ENCODE measurements at places on chromosomes 1 and 21.

DNA sequence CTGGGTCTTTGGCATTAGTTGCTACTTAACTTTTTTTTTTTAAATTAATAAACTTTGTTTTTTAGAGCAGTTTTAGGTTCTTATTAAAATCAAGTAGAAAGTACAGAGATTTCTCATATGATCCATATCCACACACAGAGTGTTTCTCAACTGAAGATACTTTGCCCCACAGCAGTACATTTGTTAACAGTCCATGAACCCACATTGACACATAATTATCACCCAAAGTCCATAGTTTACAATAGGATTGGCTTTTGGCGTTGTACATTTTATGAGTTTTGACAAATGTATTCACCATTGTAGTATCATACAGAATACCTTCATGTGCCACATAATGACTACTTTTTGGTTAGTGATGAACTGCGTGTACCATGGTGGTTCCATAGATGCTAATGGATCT, 106.8 kb downstream of the ADGRL2 start:
- no peak for DNase-seq

DNA sequence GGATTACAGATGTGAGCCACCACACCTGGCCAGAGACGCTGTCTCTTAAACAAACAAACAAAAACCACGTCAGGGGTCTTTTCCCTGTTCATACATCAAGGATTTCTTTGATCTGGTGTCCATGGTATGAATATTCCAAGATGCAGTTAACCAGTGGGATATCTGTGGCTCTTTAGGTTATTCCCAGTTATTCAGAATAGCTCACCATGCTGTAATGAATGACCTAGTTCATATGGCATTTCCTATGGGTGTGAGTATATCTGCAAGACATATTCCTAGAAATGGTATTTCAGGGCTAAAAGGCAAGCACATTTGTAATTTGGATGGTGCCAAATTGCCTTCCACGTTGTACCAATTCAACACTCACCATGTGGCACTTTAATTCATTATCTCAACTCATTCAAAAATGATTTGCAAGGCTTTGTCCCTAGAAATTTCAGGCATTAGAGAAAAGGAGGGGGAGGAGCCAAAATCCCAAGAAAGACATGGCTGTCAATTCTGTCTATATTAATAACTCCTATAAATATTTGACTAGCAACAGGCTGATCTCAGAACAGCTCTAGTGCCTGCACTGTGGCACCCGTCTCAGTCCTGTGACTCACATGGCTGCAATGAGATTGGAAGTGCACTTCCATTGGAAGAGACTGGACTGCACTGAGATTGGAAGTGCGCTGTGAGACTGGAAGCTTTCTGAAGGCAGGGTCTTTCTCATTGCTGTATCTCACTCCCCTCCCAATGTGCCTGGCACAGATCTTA, 6.0 kb upstream of the STMN1 start:
- no peak for DNase-seq

DNA sequence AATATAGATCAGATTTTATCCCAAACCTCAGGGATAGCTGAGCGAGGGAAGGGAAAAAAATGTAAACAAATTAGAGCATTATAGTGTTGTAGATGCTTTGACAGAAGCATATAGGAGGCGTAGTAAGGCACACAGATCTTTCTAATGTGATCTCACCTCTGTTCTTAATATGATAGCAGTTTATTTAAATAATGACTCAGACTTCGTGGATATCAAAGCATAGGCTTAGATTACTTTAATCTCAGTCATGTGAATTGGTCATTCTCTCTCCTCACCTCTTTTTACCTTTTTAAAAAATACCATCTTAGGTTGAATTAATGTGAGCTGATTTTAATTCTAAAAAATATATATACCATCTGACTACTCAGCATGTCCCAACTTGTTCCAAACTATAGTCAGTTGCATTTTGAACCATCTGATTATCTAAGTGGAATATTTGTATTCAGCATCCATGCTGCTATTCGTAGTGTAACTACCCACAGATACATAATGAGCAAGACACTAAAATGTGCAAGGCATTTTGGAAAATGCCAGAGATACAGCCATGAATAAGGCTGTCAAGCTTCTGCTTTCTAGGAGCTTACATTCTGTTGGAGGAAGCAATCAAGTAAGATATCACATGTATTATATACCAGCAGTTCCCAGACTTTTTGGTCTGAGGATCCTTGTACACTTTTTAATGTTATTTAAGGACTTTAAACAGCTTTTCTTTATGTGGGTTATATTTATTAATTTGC, 76.7 kb downstream of the OSBPL9 start:
- no peak for DNase-seq

DNA sequence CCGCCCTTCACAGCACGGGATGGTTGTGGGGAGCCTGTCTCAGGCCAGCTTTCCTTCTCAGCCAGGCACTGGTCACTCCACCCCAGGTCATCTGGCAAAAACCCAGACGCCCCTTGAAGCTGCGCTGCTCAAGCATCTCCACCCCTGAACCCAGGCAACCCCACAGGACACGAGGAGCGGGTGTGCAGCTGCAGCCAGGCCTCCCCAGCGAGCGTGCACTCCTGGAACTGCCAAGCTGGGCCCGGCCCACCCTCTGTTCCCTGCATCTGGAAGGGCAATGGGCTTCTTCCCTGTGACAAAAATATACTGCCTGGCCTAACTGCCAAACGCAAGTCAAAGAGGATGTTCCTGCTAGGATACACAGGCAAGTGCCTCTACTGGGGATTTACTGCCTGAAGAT, 39.7 kb downstream of the SLC66A1 start:
- no peak for DNase-seq

DNA sequence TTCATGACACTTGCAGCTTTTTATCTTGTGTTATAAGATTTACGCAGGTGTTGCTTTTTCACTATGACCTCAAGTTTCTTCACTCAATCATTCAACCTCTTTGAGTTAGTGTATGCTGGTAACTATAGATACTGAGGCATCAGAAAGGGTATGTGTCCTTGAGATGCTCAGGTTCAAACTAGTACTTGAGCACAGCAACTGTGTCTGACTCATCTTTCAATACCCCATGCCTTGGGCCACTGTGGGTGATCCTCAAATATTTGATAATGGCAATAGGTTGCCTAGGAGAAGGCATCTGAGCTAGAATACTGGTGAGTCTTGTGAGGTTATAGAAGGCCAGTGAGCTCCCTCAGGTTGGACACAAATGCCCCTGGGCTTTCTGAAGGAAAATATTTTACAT, 88.1 kb upstream of the SPATA6 start:
- no peak for DNase-seq

DNA sequence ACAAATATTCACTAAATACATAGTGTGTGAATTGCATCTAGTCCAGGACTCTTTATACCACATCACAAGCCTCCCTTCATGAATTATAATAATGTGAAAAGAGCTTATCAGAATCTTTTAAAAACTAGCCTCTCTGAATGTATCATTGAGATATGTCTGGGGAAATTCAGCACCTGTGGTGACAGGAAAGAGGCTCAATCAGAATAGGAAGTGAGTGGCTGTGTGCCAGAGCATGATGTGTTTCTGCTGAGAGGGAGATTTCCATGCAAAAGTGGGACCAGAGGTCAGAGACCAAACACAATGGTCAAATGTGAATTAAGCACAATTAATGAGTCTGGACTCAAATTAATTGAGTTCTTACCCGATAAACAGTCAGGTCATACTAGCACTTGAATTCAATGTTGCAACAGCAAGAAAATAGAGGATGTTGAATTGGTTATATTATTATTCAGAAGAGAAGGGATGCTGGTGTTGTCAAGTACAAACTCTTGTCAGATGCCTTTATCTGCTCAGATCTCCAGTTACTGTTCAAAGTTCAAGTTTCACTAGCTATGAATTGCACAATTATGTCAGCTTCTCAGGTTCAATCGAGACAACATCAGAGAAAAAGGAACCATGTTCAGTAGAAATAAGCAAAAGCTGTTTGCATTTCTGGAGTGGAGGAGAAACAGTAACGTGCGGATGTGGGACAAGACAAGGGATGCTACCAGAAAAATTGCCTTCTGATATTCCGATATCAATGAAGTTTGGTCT, 226.2 kb downstream of the ZNF326 start:
- no peak for DNase-seq

DNA sequence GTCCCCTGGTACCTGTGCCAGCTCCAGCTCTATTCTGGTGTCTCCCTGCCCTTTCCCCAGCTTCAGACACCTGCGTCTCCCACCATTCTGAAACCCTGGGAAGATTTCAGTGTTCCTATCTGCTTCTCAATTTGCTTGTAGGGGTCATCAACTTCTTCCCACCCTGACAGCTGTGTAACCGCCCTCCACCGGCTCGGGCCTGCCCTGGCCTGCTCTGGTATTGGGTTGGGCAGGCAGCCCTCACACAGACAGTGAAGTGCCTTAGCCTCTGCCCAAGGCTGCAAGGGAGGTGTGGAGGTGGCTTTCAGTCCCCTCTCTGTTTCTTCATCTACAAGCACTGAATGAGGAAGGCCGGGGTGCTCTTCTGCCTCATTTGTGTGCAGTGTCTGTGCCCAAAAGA, 97.2 kb downstream of the LAMC2 start:
- DNase-seq = no peak

- no peak for DNase-seq
These were observed 22.7 kb downstream of the PKNOX1 start for GRCh38 chr21:42997053-42997452.

- no peak for DNase-seq
These were observed 170.2 kb downstream of the RUNX1 start for GRCh38 chr21:34878940-34879339.

DNA sequence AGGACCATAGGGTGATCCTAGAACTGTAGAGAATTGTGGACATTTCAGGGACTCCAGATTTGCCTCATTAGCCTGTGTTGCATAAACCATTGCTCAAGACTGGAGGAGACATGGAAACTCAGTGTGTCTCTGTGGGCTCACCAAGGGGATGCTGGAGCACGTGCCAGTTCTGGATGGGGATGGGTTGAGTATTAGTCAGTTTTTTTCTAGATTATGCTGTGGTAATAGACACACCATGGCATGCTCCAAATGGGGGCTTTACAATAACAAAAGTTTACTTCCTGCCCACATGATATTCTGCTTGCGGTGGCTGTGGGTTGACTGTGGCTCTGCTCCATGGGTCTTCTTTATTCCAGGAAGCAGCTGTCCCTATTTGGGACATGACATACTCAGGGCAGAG, 125.4 kb downstream of the FOXD2 start:
- no peak for DNase-seq

DNA sequence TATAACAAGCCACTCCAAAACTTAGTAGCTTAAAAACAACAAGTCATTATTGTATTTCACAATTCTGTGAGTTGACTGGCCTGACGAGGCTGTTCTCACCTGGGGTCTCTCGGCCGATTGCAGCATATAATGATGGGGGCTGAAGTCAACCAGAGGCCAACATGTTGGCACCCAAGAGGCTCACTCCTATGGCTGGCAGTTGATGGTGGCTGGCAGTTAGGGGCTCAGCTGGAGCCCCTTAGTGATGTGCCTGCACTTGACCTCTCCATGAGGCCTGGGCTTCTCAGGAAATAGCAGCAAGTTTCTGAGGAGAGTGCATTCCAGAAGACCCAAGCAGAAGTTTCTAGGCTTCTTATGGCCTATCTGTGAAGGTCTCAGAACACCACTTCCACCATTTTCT, 459.4 kb downstream of the NPHP4 start:
- DNase-seq = no peak

GRCh38 chr1:39405358-39405757, 86.1 kb upstream of the BMP8A start:
- DNase-seq = no peak

DNA sequence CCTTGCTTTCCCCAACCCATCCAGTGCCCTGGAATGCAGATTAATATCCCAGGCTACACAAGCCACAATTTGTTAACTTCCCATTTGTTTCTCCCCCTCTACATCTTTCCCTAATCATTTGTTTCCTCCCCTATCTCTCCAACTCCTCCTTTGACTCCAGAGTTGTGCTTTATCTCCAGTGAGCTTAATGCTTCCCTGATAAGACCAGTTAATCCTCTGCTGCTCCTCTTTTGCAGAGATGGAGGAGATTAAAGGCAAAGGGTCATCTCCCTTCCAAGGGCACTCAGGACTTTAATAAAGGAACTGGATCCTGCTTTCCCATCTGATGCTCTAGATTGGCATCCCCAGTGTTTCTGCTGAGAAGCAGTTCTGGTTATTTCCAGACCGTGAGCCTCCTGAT, 7.1 kb downstream of the FAM78B start:
- DNase-seq = no peak

DNA sequence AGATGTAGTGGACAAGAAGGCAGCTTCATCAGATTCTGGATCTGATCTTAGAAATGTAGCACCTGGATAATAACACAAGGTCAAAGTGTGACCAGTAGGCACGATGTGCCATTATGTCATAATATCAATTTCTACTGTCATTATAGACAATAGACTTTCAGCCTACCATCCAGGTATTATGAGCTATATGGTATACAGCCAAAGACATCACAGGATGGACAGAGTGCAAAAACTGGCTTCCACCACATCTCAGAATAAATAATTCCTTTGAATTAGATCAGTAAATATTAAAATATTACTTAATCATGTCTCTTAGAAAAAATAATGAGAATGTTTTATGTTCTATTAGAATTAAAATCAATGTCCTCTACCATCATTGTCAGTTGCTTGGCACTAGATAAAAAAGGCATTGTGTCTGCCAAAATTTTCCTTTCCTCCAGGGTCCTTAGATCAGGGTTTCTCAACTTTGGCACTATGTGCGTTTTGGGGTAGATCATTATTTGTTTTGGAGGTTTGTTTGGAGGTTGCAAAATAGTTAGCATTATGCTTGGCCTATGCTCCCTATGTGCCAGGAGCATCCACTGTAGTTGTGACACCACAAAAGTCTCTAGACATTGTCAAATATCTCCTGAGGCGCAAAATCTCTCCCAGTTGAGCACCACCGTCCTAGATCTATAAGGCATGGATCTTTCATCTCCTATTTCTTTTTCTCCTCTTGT, 86.7 kb upstream of the NRIP1 start:
- DNase-seq = no peak

- no peak for DNase-seq
These were observed 84.1 kb upstream of the HNRNPU start for GRCh38 chr1:244948416-244948815.

DNA sequence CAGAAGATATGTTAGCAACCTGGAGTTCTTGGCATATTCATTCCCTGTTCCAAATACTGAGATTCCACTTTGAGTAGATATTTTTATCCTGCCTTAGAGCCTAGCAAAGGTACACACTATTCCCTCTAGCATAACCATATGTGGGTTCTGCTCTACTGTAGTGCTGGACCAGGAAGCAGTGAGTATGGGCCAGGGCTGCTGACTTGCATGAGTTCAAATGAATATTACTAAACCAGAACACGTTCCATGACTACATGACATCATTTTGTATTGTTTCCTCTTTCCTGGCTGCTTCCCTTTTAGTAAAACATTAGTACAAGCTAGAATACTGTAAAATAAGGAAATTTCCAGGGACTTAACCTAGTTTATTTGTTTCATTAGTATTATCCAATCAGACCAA, 41.1 kb downstream of the TNFSF18 start:
- no peak for DNase-seq

DNA sequence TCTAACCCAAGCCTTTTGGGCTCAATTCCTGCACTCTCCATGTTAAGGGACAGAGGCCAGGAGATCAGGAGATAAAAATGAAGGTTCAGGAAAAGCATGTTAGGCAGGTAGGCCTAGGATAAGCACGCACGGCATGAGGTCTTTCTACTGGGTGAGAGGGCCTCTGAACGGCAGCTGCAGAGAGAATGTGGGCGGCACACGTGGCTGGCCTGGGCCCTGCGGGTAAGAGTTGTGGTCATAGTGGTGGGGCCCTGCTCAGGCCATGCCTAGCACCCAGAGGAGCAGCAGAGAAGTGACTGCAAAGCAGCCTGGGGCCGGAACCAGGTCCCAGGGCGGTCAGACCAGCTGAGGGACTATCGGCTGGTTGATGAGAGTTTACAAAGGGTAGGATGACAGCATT, 7.5 kb upstream of the FOXO6 start:
- no peak for DNase-seq

GRCh38 chr1:26067432-26067911, at the start of gene TRIM63:
TSS of gene TRIM63 (minus strand) at chr1:26067630. CDS start at chr1:26067494, 136 bp downstream.
- DNase-seq = no peak

All from NCI-H2029 (cell line).